ENCODE measurements at places on chromosomes 11 and 22.

- no peak for DNase-seq
These were observed 22.4 kb upstream of the ARFGAP3 start for GRCh38 chr22:42879371-42880021.

DNA sequence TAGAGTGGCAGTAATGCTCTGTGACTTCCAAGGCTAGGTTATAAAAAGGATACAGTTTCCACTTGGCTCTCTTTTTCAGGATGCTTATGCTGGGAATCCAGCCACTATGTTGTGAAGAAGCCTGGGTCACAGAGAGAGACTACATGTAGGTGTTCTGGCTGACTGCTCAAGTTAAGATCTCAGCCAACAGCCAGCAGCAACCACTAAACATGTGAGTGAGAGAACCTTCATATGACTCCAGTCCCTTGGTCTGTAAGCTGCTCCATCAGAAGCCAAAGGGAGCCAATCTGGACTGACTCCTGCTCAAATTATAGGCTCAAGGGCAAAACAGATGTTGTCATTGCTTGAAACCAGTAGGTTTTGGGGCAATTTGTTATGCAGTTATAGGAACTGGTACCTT, 162.7 kb downstream of the MAML2 start:
- no peak for DNase-seq

GRCh38 chr11:125036933-125037332, 26.2 kb upstream of the SLC37A2 start:
- no peak for DNase-seq

DNA sequence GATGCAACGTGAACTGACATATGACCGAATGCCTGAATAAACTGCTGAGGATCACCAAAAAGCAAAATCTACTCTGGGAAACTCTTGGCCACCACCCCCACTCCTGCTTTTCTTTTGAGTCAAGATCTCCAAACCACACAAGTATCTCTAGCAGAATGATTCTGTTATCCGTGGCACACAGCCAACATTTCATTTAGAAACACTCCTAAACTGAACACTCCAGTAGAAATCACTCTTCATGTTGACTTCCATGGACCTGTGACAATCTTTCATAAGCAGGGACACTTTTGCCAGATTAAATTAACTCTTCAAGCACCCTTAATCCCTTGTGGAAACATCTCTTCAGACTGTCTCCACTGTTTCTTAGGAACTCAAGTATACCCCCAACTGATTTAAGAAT, 44.4 kb downstream of the VSIG10L2 start:
- no peak for DNase-seq

GRCh38 chr11:92216789-92217188, 7.8 kb upstream of the FAT3 start:
- no peak for DNase-seq

GRCh38 chr11:36304351-36304750, 8.3 kb downstream of the PRR5L start:
- no peak for DNase-seq

- DNase-seq: peak; percentile 46
These were observed 1.5 kb downstream of the TNNT3 start for GRCh38 chr11:1920909-1921573.

DNA sequence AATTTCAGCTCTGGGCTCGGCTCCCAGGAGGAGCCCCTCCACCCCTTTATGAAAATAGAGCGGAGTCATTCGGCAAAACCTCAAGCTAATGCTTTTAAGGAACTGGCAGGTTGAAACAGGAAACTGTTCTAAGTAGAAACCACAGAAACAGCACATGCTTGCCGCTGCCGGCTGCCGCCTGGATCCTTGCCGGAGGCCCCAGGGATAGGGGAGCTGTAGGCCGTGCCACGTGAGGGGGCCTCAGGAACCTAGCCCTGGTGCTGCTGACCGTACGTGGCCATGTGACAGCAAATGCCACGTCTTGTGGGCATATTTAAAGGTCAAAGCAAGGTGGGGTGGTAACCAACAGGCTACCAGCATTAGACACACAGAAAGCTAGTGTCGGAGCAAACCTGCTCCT, 77.9 kb upstream of the TIMP3 start:
- DNase-seq: peak; percentile 39

DNA sequence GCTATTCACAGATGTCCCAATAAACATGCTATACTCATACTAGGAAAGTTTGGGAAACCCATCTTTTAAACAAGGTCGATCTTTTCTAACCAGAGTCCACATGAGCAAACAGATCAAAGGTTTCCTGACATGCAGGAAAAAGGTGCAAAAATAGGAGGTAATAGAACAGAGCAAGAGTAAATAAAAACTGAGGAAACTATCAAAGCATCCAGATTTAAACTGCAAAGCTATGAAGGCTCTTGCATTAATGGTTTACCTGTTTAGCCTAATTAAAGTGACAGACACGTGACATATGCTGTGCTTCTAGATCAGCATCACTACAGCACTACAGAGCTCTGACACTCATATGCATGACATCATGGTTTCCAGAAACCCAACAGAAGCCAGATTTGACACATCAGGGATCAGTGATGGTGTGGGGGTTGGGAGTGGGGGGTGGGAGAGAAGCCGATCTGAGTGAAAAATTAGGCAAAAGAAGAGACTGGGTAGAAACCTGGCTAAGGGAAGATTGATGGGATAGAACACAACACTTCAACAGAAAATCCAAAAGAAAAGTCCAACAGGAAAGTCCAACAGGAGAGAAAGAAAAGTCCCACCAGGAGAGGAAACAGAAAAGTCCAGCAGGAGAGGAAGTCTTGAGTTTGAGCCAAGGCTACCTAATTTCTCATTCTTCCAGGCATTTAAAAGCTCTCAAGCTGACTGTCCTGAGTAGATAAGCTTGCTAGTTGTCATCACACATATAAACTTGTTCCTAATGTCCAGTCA, 262.3 kb downstream of the SOX6 start:
- no peak for DNase-seq

DNA sequence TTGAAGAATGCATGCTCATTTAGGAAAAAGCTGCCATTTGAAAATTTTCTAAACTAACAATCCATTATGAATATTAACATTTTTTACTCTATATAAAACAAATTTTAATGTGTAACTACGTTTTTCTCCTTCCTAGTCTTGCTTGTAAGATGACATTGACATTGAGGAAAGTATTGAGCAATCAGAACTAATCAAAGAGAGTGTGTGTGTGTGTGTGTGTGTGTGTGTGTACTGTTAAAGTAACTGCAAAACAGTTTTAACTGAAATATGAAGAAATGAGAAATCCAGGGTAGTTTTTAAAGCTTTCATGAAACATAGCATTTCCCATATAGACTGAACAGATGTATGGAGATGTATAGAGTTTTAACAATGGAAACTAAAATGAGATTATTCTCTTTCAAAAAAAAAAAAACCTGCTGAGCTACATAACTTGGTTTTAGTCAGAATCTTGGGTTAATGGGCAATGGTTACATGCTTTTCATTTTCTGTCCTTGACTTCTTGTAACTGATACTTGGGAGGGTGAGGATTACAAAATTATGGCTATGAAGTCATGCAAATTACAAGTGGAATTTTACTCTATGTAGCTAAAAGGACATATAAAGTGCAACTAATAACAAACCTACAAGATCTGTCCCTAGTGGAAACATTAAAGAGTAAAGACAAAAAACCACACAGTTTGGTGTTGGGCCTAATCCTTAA, 2.0 kb downstream of the PDGFD start:
- DNase-seq: no peak

DNA sequence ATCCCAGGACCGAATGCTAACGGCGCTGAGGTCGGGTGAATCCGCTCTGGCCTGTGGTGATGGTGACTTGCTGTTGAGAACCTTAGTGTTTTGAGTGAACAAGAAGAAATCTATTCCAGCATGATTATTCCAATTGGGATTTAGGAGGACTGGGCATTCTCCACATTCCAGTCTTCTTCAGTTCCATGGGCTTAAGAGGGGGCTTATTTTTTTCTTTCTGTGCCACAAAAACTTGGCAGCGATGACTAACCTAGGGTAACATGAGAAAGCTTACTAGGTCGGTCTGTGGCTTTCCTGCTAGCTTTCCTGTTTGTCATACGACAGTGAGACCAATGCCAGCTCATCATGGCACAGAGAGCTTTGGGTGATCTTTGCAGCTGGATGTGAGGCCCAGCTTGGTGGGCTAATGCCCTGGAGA, 62.9 kb upstream of the ATXN10 start:
- DNase-seq: no peak

DNA sequence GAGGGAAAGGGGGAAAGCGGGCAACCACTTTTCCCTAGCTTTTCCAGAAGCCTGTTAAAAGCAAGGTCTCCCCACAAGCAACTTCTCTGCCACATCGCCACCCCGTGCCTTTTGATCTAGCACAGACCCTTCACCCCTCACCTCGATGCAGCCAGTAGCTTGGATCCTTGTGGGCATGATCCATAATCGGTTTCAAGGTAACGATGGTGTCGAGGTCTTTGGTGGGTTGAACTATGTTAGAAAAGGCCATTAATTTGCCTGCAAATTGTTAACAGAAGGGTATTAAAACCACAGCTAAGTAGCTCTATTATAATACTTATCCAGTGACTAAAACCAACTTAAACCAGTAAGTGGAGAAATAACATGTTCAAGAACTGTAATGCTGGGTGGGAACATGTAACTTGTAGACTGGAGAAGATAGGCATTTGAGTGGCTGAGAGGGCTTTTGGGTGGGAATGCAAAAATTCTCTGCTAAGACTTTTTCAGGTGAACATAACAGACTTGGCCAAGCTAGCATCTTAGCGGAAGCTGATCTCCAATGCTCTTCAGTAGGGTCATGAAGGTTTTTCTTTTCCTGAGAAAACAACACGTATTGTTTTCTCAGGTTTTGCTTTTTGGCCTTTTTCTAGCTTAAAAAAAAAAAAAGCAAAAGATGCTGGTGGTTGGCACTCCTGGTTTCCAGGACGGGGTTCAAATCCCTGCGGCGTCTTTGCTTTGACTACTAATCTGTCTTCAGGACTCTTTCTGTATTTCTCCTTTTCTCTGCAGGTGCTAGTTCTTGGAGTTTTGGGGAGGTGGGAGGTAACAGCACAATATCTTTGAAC, 6.8 kb downstream of the MALAT1 start:
- DNase-seq: no peak

DNA sequence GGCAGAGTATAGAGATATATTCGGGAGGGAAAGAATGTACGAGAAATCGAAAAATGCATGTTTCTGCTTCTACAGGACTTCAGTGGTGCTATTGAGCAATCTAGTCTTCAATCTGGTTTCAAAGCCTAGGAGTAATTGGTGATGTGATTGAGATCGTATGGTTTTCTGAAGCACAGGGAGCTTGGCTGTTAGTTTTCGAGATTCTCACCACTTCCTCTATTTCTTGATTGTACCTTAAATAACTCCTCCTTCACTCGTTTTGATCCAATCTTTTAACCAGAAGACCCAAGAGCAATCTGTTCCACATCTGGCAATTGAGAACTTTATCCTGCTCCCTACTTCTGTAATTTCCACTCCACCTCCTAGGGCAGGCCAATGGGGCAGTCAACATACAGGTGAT, 518 bp downstream of the CCDC179 start:
- no peak for DNase-seq

- peak; percentile 35 for DNase-seq
These were observed 30.2 kb downstream of the C22orf31 start for GRCh38 chr22:29031227-29032011.

- no peak for DNase-seq
These were observed 10.4 kb downstream of the RCOR2 start for GRCh38 chr11:63906585-63906984.

DNA sequence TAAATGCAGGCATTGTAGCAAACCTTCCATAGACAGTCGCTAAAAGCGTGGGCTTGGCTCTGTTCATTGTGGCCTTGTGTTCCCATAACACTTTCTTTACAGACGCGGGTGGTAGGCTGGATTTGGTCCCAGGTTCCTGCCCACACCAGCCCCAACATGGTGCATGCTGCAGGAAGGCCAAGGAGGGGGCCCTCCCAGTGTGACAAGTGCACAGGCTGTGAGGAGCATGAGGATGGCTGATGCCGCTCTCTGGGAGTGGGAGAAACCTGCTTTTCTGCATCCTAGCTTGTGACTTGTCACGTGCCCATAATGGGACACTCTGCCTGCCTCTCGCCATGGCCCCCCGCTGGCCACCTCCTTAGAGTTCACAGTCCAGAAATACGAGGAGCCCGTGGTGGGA, 161.8 kb upstream of the B3GAT1 start:
- no peak for DNase-seq

- DNase-seq: no peak
These were observed 22.9 kb downstream of the RAB38 start for GRCh38 chr11:88152381-88152780.

GRCh38 chr11:37107415-37107814, 509.4 kb upstream of the RAG2 start:
- no peak for DNase-seq
